ENCODE measurements at places on chromosomes 6 and 20.

- no peak for DNase-seq
These were observed 771.2 kb downstream of the KIF16B start for GRCh38 chr20:15802020-15802419.

- no peak for DNase-seq
These were observed 308.5 kb downstream of the CLIC5 start for GRCh38 chr6:45707176-45707575.

DNA sequence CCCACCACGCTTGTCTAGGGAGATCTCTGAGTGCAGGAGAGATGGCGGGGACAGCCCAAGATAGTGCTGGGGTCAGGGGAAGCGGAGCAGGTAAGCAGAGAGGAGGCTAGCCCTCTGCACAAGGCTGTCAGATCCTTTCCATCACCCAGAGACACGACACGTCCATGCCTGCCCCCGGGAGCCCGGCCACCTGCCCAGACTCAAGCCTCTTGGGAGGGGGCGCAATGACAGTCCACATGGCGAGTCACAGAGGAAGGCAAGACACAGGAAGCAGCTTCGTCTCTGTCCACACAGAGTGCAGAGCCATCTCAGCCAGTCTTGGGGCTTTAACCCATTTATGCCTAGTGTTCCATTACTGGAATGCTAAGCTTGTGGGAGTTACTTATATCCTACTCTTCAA is 78.4 kb downstream of the PREX1 start:
- peak; percentile 69 for DNase-seq

- DNase-seq, result no peak
These were observed 73.6 kb downstream of the TRERF1 start for GRCh38 chr6:42378125-42378524.

DNA sequence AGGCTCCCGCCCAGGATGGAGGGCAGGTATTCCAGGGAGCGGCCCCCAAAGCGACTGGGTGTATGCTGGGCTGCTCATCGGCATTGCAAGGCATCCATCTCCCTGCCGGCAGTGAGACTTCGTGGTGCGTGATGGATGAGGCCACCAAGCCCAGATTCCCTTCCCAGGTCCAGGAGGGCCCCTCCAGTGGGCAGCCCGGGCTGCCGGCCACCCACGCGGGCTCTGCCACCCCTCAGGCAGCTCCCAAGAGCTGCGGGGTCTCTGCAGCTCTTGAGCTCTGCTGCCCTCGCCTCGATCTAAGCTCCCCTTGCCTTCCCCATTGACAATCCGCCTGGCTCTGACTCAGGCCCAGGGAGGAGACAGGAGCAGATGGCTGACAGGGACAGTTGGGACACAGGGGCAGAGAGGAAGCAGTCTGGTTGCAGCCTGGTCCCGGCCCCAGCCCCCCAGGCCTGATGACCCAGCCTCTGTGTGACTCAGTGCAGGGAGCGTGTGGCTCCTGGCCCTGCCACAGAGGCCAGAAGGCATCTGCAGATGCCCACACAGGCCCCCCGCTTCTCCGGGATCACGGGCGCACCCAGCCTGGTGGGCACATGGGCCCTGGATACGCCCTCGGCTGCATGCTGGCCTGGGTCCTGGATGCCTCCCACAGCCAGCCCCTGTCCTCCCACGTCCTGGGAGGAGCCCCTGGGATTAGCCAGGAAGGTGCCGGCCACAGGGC is 33.0 kb downstream of the SLCO4A1 start:
- peak; percentile 91 for DNase-seq

- DNase-seq, result no peak
These were observed 28.9 kb downstream of the CNKSR3 start for GRCh38 chr6:154481521-154482013.

DNA sequence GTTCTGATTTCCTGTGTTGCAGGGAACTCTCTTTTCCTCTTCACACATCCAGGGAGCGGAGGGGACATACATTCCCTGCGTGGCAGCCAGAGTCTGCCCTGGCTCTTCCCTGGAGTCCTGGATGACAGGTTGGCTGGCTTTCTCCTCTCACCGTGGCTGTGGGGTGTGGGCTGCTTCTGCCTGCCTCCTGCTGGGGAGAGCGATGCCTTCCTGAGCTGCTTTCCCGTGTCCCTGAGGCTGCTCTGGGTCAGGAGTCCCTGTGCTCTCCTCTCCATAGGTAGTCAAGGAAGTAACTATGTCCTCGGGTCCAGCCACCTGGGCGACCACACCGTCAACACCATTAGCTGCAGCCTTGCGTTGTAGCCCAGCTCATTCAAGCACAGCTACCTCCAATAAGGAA is 451.7 kb downstream of the QKI start:
- DNase-seq, result no peak

DNA sequence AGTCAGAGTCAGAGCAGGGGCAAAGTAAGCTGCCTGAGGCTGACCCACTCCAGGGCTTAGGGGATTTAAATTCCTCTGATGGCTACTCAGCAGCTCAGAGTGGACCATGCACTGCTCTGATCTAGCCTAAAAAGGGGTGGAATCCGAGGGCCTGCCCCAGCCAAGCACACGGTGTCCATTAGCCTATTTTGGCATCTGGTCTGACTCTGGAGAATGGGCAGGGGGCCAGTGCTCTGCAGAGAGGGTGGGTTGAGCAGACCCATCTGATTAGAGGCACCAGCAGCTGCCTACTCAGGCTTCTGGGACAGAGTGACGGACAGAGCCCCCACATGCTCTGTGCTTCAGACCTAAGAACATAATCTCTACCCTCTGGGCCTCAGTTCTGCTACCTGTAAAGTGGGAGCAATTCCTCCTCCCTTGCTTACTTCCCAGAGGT is 25.9 kb upstream of the TGM2 start:
- DNase-seq, result peak; percentile 33

- no peak for DNase-seq
These were observed 39.8 kb downstream of the HLA-A start for GRCh38 chr6:29982097-29982496.

GRCh38 chr20:36483919-36484808 is 57.2 kb upstream of the MYL9 start:
- DNase-seq, result no peak

GRCh38 chr6:161242779-161243693 is 30.8 kb downstream of the AGPAT4 start:
- DNase-seq, result no peak

- DNase-seq, result no peak
These were observed 14.8 kb downstream of the TPMT start for GRCh38 chr6:18139935-18140621.

DNA sequence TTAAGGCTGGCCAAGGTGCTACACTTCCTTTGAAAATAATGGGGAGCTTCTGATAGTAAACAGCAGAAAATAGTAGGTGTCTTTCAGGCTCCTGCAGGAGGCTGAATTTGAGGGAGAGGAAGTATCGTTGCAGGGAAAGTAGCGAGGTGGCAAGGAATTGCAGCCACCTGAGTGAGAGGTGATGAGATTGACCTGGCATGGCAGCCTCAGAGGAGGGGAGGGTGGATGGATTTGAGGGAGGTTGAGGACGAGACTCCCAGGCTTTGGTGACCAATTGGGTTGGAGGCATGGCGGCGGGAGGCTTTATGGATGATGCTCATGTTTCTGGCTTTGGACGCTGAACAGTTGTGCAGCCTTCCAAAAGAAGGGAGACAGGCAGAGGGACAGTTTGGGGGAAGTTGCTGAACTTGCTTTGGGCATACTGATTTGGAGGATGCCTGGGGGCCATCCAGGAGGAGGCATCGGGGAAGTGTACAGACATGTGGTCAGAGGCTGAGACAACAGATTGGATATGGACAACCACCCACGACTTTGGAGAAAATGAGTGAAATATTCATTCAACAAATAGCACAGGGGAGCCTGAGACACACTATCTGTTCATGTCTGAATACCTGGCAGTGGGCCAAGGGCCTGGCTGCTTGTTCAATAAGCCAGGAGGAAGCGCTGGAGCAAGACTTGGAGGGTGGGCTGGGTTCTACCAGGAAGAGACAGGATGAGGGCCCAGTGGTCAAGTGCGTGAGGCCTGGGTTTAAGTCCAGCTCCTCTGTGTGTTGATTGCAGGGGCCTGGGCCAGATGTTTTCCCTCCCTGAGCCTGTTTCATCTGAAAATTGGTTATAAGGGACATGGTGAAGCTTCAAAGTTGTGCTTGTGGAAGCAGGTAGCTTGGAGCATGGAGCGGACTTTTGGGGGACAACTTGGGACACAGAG is 113.2 kb downstream of the CEBPB start:
- DNase-seq, result no peak

DNA sequence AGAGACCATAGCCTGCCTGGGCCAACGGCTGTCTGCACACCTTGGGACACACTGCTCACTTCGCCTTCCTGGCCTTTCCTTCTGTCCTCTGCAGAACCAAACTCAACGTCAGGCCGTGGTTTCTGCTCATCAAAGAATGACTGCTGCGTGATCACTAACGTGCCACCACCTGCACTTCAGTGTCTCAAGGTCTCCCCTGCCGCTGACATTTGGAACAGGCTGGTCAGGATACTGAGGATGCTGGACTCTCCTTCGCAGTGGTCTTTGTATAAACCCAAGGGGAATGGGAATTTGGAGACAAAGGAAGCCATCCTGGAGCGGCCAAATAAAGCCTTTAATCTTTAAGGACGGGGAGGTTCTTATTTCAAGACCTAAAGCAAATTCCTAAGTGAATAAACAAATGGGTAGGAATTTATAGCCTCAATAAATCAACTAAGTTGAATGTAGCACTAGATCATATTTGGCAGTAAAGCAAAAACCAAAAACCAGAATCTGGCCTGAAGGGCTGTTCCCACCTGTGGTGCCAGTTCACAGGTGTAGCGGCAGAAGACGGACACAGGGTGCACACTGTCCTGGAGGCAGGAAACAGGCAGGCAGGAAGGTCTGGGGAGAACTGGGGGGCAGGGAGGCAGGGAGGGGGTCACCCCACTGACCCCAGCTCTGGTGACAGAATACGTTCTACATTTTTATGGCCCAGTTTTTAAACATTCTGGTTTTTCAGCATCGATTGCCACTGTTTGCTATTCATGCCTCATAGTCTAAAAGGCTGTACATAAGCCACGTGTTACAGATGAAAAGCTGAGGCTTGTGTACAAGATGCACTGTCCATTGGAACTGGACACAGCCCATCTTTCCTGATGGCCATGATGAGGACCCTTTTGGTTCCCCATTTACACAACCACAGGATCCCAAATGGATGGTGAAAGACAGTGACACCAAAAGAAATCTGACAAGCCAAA is 36.6 kb downstream of the ABHD12 start:
- DNase-seq, result no peak

GRCh38 chr20:8399947-8400346 is 267.9 kb downstream of the PLCB1 start:
- no peak for DNase-seq

DNA sequence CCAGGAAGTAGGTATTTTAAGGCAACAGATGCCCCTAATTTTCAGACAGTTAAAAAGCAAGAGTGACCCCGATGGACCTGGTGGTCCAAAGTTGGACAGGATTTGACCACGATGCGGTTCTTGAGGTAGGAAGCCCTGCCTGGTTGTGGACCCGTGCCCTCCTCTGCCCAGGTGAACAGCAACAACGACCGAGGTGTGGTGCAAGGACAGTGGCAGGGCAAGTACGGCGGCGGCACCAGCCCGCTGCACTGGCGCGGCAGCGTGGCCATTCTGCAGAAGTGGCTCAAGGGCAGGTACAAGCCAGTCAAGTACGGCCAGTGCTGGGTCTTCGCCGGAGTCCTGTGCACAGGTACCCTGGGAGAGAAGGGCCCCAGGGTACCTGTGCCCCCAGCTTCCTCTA is 18.7 kb downstream of the TGM6 start:
- no peak for DNase-seq

- no peak for DNase-seq
These were observed 283.7 kb downstream of the ESR1 start for GRCh38 chr6:152091201-152091600.

- DNase-seq, result no peak
These were observed 209.8 kb downstream of the ZMYND8 start for GRCh38 chr20:47146686-47147085.

DNA sequence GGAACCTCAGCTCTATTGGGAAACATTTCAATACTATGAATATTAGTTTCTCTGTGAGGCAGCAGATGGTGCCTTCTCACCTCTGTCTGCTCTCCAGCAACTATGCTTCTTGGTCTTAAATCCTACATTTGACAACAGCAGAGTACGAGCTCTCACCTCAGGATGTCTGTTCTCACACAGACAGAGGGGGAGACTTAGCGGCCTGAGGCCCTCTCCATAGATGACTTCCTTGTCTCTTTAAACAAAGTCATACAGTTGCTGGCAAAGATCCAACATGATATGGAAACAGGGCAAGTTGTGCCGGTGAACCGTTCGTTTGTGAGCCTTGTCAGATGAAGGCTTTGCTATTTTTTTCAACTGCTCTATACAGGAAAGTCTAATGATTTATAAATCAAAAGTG is 43.7 kb upstream of the GABRR1 start:
- peak; percentile 58 for DNase-seq

DNA sequence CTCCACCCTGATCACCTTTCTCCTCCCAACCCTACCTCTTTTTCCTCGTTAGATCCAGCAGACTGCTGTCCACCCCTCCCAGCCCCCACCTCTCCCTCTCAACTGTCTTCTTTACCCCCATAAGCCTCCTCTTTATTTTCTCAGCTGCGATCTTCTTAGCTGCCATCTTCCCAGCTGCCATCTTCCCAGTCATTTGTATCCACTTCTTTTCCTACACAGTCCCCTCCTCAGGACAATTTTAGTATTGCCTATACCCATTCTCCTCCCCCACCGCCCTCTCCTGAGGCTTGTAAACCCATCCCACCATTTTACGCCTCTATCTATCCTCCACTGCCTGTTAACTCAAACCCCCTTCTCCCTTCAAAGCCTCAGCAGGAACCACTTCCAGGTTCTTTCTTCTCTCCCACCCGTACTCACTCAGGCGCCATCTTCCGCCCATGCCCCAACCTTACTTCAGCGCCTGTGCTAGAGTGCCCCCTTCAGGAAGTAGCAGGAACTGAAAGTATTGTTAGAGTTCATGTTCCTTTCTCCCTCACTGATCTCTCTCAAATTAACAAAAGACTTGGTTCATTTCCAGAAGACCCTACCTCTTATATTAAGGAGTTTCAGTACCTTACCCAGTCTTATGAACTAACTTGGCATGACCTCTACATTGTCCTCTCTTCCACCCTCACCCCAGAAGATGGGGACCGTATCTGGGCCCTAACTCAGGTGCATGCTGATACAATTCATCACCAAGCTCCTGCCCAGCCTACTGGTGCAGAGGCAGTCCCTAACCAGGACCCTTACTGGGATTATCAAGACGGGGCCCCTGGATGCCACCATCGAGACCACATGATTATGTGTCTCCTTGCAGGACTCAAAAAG is 236.0 kb downstream of the ADGRG6 start:
- DNase-seq, result peak; percentile 65

GRCh38 chr6:133062696-133063306 is 178.4 kb upstream of the EYA4 start:
- DNase-seq, result no peak

DNA sequence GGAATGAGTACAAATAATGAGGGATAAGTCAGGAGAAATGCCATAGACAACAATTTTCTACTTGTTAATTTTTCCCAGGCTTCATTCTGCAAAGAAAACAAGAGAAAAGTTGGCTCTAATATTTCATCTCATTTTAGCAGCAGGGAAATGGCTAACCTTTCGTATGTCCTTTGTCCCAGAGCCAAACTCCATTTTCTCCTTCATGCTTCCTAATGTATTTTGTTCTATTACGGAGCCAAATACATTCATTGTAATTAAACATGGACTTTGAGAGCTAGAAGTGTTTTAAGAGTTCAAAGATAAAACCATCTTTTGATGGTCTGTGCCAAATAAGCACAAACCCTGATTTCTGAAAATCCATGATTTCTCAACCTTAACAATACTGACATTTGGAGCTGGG is 136.9 kb downstream of the PTCHD4 start:
- no peak for DNase-seq
